Left renal pelvis (tissue), 4 donors: ENCODE measurements at places on chromosomes 1 and 21. TPM values are rescaled to one million over a fixed set of nuclear protein-coding genes. Genes with fewer than 3 reads are reported as not detected.

TRIM17 gene
- polyA plus RNA-seq = 13.4 TPM

GOLT1A gene
- 4.6 TPM for polyA plus RNA-seq

DNA sequence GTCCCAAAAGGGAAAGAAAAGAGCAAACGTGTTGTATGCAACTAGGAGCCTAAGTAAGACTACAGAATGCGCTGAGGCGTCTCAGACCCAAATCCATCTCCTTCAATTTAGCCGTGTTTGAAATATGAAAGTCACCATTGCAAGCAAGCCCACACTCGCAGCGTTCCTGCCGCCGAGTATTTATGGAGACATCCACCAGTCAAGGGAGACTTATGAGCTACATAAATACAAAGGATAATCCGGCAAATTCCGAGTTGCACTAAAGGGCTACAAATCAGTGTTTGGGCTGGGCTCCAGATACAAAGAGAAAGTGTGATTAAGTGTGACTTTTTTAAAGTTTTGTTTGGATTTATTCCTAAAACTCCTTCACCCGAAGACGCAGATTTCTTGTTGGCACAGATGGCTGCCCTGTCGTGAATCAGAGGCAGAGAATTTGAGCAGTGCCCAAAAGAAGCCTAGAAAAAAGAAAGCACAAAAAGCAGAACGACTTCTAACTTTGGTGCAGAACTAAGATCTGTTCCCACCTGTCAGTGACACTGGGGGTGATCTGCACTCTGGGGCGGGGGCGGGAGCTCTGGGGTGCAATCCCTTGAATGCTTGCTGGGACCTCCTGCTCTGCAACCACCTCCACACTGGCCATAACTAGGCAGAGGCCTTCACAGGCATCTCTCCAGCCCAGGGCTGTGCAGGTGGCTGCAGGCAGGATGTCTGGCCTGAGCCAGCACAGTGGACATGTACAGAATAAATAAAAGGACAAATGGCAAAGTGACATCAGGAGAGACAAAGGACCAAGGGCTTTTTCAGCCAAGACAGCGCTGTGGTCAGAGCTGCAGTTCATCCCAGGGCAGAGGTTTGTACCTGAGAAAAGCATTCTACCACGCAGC, 489.7 kb downstream of the NPHP4 start:
- no peak for DNase-seq

- no peak for DNase-seq
Measured at GRCh38 chr21:14523234-14523633, 22.9 kb downstream of the SAMSN1 start.

DNA sequence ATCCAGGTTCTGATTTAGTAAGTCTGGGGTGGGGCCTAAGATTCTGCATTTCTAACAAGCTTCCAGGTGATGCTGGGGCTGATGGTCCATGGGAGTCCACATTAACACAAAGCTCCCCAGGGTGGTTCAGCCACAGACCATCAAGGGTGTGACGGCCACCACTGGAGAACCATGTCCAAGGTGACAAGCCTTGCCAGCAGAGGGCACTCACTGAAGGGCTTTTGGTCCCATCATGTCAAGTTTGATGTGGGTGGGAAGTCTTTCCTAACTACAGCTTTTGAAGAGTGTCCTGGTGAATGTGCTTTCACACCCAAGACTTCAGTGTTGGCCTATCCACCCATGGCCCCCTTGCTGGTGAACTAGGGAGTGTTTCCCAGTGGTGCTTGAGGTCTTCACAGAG, 67.1 kb downstream of the UBE2T start:
- no peak for DNase-seq

DNA sequence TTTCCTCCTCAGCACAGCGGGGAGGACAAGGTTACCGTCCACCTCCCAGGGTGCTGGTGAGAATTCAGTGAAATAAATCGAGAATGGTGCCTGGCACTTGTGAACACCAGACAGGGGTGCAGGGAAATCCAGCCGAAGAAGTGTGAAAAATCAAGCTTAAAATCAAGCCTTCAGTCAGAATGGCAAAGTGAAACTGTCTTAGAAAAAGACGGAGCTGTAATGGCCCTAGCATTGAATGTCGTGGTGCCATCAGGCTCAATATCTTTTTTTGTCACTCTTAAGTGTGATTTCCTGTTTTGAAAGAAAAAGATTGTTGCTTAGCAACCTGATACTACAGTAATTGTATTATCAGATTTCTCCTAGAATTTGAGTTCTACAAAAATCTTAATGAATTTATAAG, 22.1 kb downstream of the EDARADD start:
- DNase-seq = no peak

- no peak for DNase-seq
Measured at GRCh38 chr1:151668090-151668489, 48.5 kb downstream of the CELF3 start.

TNFRSF14 gene
- 20.7 TPM for polyA plus RNA-seq

DNA sequence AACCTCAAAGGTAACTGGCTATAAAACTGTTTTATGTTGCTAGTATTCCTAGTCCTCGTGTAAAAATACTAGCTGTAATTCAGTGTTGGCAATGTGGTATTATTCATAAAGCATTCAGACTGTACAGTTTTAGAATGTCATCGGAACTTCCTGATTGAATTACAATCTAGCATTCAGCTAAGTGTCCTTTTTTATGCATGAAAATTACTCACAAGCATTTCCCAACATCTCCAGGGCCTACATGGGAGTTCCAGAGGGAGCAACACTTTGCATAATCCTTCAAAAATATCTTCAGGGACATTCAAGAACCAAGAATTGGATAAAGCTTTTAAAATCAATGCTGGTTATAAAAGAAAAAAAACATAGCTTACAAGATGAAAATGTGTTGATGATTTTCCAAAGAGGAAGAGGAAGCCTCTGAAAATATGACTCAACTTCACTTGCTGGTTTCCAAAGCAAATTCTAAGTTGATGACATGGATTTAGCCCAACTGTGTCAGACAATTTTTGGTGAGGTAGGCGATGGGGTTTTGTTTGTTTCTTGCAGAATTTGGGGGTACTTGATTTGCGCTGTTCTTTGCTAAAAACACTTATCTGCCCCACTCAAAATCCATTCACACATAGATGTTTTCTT, 137.8 kb downstream of the SLC44A5 start:
- no peak for DNase-seq

- no peak for DNase-seq
Measured at GRCh38 chr1:17914987-17915386, 159.9 kb downstream of the ACTL8 start.

GRCh38 chr1:116739371-116740012, 14.7 kb upstream of the CD2 start:
- DNase-seq = no peak

- no peak for DNase-seq
Measured at GRCh38 chr1:44284184-44284583, 70.9 kb downstream of the ERI3 start.

- no peak for DNase-seq
Measured at GRCh38 chr21:44790368-44790767, 11.3 kb downstream of the UBE2G2 start.

GRCh38 chr21:42852925-42853570, 26.3 kb downstream of the WDR4 start:
- DNase-seq = no peak

GRCh38 chr1:45089711-45090110, 77.7 kb downstream of the UROD start:
- DNase-seq = no peak

OR2T11 gene
- not detected for polyA plus RNA-seq

DNA sequence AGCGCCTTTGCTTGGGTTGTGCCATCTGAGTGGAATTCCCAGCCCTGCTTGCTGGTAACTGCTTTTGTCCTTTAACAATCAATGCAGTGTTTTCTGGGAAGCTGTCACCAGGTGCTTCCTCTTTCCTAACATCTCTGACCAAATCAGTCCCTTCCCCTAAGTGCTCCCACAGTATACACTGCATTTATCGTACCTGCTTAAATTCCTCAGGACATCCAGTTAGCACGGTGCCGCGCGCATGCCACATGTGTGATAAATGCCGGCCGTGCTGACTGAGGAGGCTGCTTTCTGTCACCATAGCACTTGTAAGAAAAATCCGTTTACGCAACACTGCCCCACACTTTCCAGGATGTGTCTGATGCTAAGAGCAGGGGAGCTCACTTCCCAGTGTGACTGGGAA, 115.4 kb downstream of the BCAR3 start:
- no peak for DNase-seq

- DNase-seq = no peak
Measured at GRCh38 chr1:205091043-205091740, 6.9 kb upstream of the TMEM81 start.

ZMYM1 gene
- polyA plus RNA-seq = 22.4 TPM

DNA sequence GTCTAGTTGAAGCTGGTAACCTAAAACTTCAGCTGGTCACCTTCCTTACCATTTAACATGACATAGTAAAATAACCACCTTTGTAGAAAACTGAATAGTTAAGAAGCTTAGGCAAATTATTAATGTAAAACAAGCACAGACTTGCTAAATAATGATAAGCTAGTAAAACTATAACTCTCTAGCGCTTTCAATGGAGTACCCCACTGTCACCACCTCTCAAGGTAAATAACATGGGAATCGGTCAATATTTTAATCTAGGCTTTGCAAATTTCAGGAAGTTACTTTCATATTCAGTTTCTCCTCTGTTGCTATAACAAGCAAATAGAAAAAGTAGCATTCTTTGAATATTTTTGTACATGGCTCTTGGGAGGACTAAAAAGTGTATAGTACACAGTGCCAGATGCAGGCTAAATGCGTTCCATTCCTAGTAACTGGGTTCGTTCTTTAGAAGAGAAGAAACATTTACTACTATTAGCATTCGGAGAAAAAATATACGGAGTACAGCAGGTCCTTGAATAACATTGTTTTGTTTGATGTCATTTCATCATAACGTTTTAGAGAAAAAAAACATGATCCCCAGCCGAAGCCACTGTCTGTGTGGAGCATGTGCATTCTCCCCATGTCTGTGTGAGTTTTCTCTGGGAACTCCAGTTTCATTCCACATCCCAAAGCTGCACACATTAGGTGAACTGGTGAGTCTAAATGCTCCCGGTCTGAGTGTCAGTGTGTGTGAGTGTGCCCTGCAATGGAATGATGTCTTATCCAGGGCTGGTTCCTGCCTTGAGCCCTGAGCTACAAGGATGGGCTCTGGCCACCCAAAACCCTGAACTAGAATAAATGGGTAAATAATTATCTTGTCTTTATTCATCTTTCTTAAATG, 52.5 kb downstream of the EPRS1 start:
- no peak for DNase-seq

- no peak for DNase-seq
Measured at GRCh38 chr1:33985656-33986055, 121.8 kb downstream of the HMGB4 start.

- no peak for DNase-seq
Measured at GRCh38 chr21:32887026-32887425, 115.5 kb upstream of the PAXBP1 start.

ALDH9A1 gene
- polyA plus RNA-seq = 105 TPM

ADORA1 gene
- 3.8 TPM for polyA plus RNA-seq

DNA sequence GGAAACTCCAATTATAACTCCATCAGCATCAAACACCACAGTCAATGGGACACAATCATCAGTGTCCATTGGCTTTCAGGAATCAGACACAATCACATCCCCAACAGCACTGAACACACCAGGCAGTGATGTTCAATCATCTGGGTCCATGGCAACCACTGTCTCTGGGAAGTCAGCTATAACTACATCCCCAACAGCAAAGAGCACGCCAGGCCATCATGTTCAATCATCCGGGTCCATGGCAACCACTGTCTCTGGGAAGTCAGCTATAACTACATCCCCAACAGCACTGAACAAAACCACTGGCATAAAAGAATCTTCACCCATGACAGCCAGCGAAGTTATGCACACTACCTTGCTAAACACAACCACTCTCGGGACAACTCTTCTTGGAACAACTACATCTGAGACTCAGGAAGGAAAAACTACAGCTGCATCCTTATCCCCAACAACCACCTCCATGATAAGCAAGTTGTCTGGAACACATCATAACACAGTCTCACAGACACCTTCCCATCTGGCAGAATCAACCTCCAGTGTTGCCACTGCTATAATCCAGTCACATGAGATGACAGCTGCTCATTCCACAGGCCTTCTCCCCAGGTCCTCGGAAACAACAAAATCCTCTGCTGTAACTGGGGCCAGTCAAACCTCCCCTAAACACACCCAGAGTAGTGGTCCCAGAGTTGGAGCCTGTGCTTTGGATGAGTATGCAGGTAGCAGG, 19.9 kb downstream of the CATSPER4 start:
- no peak for DNase-seq

- DNase-seq = no peak
Measured at GRCh38 chr1:93095804-93096585, 16.9 kb downstream of the MTF2 start.

- DNase-seq = no peak
Measured at GRCh38 chr1:25090707-25091422, 141.4 kb downstream of the SYF2 start.

KDF1 gene
- polyA plus RNA-seq = 0.20 TPM

SPAG17 gene
- 8.3 TPM for polyA plus RNA-seq

GRCh38 chr1:207798847-207799246, 47.0 kb downstream of the CD46 start:
- DNase-seq = no peak

DNA sequence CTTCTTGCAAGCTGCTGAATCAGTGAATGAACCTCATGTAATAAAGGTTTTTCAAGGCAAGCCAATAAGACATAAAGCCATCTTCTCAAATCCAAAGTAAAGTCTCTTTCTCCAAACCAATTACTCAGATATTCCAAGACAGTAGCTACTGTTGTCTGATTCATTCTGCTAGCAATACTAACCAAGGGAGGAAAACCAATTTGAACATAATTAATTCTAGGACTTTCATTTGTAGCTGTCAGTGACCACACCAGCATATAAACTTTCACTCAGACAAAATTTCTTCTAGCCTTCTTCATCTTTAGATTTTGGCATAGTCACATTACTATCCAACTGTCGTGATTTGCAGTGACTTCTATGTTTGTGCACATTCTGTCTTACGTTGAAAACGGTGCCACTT, 10.5 kb upstream of the INTS3 start:
- no peak for DNase-seq

DNA sequence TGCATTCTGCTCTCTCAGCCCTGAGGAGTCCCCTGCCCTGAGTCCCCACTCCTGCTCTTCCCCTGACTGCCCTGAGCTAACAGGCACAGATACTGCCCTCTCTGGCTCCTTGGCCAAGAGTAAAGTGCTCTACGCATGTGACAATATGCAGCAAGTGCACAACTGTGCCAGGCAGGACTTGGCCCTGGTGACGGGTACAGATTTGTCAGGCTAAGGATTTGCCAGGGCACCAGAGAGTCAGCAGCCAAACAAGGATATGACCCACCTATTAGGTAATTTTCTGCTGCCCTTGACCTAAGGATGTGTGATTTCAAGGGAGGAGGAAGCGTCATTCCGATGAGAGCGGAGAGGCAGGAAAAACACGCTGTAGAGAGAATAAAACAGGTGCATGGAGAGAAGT, 339.0 kb downstream of the PTPRU start:
- no peak for DNase-seq

KLF17 gene
- polyA plus RNA-seq = 0.16 TPM
